Amygdala (tissue), 56 donors: ENCODE measurements at places on chromosomes 2 and 18.

GRCh38 chr2:223829128-223829527 is 8.3 kb downstream of the AP1S3 start:
- DNase-seq, result no peak

GRCh38 chr2:100529900-100530299 is 32.9 kb upstream of the PDCL3 start:
- DNase-seq, result no peak

DNA sequence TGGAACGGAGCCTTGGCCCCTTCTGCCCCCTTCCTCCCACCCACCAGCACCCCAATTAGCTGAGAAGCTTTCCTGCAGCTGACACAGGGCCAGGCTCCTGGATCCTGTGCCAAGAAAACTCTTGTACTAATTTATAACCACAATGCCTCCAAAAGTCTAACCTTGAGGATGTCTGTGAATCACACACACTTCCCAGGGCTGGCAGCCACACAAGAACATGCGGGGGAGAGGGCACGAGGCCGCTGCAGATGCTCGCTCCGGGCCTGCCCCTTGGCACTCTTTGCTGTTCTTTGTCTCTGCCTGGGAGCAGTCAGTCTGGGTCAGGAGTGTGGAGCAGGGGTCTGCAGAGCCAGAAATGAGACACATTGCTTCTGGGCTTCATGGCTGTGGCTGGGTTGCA is 62.7 kb upstream of the KIF5C start:
- no peak for DNase-seq

- DNase-seq, result no peak
Observed at GRCh38 chr2:65413106-65413505, 19.3 kb downstream of the SPRED2 start.

DNA sequence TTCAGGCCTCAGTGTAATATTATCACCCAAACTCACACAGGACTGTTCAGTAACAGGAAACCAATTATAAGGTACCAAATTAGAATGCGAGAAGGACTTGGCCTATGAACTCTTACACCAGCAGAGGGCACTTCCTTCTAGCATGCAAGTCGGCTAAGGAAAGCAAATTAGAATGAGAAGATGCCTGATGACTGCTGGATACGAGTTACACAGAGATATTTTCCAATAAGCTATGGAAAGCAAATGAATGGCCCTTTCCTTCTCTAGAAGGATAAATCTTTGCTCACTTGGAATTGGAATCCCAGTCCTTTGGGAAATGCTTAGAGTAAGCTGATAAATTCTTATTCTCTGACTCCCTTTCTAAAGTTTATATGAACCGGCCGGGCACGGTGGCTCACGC is 109.8 kb downstream of the AP1S3 start:
- no peak for DNase-seq

DNA sequence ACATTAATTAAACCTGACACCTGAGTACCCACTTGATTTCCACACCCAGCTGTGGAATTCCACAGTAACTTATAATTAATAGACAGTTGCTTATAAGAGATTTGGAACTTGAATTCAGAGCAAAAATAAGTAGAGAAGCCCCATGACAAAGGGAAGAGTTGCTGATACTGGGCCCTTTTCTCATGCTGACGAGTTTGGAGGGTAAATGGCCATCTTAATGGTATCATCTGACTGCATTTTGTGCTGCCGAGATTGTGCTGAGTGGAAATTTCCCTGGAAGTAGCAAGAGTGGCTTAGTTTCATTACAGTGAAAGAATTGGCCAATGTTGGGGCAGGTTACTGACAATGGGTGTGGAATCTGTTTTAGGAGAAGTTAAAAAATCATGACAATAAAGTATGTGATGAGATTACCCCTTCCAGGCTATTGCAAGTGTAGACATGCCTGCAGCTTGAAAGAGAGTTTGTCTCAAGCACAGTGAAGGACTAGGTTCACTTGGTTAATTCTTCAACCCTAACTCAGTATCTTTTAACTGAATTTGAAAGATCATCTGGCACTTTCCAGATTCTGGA is 49.9 kb downstream of the VSNL1 start:
- no peak for DNase-seq

- no peak for DNase-seq
Observed at GRCh38 chr2:173860566-173860965, 104.6 kb downstream of the SP3 start.

DNA sequence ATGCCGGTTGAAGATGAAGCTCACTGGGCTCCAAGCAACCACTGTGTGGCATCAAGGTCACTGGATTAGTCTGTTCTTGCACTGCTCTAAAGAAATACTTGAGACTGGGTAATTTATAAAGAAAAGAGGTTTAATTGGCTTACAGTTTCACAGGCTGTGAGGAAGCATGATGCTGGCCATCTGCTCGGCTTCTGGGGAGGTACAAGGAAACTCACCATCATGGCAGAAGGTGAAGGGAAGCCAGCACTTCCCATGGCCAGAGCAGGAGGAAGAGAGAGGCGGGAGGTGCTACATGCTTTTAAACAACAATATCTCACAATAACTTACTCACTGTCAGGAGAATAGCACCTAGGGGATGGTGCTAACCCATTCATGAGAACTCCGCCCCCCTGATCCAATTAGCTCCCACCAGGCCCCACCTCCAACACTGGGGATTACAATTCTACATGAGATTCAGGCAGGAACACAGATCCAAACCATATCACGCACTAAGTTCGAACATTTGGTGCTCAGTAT is 109.7 kb upstream of the MGAT5 start:
- no peak for DNase-seq

GRCh38 chr2:199458806-199459285 is 1.1 kb upstream of the SATB2 start:
- no peak for DNase-seq

DNA sequence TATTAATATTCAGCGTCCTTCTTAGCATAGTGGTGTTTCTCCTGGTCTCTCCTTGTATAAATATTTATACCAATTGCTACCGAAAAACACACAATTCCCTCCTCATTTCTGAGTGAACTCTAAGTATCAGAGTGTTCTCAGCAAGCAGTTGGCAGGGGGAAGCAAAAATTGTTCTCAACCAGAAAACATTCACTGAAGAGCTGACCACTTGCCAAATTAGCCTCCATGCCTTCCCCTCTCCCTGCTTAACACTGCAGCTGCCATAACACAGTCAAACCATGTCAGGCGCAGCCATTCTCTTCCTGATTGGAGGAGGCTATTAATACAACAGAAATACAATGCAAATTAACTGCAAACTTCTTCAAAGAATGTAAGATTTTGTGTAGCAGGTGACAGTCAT is 105.0 kb downstream of the COL6A3 start:
- DNase-seq, result no peak

GRCh38 chr2:160737247-160737646 is 243.6 kb upstream of the RBMS1 start:
- no peak for DNase-seq

DNA sequence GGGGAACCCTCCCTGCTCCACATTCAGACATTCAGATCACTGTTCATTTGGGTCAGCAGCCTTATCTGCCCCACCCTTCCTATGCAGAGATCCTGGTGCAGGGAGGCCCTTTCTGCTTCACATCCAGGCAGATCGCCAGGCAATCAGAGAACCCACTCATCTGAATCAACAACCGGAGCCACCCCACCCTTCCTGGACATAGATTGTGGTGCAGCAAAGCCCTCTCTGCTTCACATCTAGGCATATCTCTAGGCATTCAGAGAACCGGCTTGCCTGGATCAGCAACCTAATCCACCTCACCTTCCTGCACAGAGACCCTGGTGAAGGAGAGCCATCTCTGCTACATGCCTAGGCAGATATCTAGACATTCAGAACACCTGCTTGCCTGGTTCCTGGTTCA is 184.5 kb upstream of the CNTNAP5 start:
- DNase-seq, result no peak

DNA sequence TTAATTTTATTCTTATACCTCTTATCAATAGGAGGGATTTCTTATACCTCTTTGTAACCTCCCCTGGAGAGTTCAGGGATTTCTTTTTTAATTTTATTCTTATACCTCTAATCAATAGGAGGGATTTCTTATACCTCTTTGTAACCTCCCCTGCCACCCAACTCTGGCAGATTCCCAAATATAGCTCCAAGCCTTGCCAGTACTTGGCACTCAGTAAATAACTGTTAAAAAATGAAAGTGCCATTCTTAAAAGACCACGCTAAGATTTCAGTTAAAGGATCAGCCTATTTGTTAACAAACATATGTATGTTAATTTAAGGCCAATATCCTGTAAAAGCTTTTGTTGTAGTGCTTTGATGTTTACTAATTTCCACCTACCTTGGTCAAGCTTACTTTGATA is 4.8 kb downstream of the RNF149 start:
- DNase-seq, result no peak

GRCh38 chr2:42961385-42961811 is 169.0 kb upstream of the HAAO start:
- peak; percentile 27 for DNase-seq

- no peak for DNase-seq
Observed at GRCh38 chr2:180655842-180656454, 324.5 kb upstream of the UBE2E3 start.

GRCh38 chr2:136394136-136395060 is 276.4 kb upstream of the CXCR4 start:
- DNase-seq, result no peak

DNA sequence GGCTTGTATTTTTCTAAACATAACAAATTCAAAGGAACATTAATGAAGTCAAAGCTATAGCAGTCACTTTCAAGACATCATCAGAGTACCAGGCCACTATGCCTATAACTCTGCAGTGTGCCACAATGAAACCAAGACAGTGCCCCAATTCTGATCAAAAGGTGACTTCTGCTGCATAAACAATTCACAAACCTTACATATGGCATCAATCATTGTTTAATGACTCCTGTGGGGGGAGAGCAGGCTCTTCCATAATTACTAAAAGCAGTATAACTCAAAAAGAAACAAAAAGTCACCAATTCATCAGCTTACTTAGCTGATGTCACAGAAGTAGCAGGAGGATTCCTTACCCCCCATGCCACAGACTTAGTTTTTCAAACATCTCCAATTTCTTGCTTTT is 15.5 kb downstream of the LPIN2 start:
- no peak for DNase-seq

- no peak for DNase-seq
Observed at GRCh38 chr2:57776916-57777315, 269.7 kb upstream of the VRK2 start.

- no peak for DNase-seq
Observed at GRCh38 chr2:200703127-200703925, 108.4 kb upstream of the BZW1 start.

DNA sequence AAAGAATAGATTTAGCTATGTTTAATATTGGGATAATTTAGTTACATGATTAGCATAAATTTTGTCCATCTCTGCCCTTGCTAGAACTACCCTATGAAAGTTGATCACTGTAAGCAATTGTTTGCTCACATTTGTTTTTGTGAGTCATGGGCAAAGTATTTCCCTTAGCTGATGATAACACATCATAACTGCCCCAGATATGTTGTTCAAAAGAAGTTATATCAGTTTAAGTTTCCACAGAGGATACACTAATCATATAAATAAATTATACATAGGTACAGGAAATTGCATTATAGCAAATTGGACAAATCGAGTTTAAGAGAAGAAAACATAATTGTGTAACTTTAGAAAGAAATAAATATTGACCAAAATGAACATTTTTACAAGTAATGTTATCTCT is 223.2 kb upstream of the PIK3C3 start:
- DNase-seq, result no peak

GRCh38 chr18:66708646-66709045 is 104.8 kb upstream of the CDH19 start:
- DNase-seq, result no peak

DNA sequence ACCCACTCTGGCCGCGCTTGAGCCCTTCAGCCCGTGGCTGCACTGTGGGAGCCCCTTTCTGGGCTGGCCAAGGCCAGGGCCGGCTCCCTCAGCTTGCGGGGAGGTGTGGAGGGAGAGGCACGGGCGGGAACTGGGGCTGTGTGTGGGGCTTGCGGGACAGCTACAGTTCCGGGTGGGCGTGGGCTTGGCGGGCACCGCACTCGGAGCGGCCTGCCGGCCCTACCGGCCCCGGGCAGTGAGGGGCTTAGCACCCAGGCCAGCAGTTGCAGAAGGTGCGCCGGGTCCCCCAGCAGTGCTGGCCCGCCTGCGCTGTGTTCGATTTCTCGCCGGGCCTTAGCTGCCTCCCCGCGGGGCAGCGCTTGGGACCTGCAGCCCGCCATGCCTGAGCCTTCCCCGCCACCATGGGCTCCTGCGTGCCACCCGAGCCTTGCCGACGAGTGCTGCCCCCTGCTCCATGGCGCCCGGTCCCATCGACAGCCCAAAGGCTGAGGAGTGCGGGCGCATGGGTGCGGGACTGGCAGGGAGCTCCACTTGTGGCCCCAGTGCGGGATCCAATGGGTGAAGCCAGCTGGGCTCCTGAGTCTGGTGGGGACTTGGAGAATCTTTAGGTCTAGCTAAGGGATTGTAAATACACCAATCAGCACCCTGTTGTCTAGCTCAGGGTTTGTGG is 173.7 kb upstream of the FIGN start:
- no peak for DNase-seq

DNA sequence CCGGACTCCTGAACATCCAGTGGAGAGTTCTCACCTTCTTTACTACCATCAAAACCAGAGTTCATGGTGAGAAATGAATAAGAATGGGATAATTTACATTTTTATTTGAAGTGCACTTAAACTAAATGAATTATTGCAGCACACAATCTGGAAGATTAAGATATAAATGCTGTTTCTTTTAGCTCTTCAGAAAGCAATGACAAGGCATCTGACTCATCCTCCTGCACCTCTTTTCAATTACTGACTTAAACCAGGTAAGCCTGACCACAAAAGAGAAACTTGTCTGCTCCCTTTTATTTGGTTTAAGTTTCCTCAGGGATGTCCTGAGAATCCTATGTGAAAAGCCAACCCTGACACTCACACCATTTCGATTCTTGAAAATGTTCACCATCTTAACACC is 720 bp upstream of the DSC2 start:
- DNase-seq, result no peak

GRCh38 chr2:166418853-166419615 is 43.3 kb upstream of the SCN9A start:
- no peak for DNase-seq

GRCh38 chr2:54189539-54189938 is 66.5 kb downstream of the TSPYL6 start:
- no peak for DNase-seq

- DNase-seq, result no peak
Observed at GRCh38 chr18:23401400-23402347, 51.4 kb upstream of the RIOK3 start.

DNA sequence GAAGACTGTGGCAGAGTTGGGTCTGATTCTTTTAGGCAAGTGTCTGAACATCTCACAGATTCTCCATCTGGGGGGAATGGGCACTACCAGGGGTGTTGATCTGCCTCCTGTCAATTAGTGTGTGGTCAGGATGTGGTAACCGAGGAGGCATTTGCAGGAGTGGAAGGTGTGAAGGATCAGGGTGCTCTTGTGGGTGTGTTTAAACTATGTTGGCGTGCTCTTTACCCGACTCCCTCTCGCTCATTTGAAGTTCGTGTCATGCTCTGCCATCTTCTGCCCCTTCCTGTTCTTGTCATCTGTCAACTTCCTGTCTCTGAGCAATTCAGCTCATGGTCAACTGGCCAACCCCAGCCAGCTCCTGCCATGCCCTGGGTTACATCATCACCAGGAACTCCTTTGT is 107.9 kb downstream of the RTN4 start:
- DNase-seq, result no peak
